ENCODE measurements at places on chromosomes 3 and 15.

DNA sequence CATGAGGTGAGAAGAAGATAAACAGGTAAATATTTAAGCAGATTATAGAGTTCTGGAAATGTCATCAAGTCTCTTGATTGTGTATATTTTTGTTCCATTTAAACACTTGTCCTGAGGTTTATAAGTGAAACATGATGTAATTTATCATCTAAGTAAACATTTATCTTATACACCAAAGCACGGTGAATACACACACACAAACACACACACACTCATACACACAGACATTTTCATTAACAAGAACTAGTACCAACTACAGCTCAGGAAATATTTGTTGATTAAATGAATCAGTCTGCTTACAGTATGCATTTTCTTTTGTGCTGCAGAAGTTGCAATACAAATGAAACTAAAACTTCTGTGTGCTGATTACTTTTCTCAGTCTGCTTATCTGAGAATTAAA is 357.3 kb downstream of the ZBTB20 start:
- no peak for DNase-seq

GRCh38 chr3:149826636-149827035 is 13.6 kb downstream of the RNF13 start:
- no peak for DNase-seq

- no peak for DNase-seq
Observed at GRCh38 chr3:138799822-138800221, 34.9 kb downstream of the PIK3CB start.

GRCh38 chr15:55775316-55775715 is 32.4 kb upstream of the PRTG start:
- DNase-seq, result no peak

DNA sequence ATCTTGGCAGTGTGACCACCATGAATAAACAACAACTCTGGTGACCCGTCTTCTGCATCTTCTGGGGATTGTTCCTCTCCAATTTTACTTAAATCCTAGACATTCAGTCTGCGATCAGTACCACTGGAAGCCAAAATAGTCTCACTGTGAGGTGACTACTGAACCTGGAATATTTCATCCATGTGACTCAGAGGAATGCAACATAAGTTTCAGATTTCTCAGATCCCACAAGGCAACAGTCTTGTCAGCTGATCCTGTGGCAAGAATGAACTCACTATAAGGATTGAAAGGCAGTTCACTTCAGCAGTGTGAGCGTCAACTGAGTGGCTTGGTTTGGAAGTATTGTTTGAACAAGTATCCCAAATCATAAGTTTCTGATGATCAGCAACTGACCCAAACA is 13.2 kb downstream of the NSUN3 start:
- no peak for DNase-seq

- DNase-seq, result no peak
Observed at GRCh38 chr15:101398247-101398646, 91.3 kb downstream of the PCSK6 start.

GRCh38 chr3:69948246-69948862 is 51.2 kb upstream of the SAMMSON start:
- no peak for DNase-seq

GRCh38 chr3:12334786-12335185 is 45.9 kb downstream of the PPARG start:
- DNase-seq, result no peak

- DNase-seq, result no peak
Observed at GRCh38 chr3:171660188-171660587, 150.1 kb downstream of the PLD1 start.

DNA sequence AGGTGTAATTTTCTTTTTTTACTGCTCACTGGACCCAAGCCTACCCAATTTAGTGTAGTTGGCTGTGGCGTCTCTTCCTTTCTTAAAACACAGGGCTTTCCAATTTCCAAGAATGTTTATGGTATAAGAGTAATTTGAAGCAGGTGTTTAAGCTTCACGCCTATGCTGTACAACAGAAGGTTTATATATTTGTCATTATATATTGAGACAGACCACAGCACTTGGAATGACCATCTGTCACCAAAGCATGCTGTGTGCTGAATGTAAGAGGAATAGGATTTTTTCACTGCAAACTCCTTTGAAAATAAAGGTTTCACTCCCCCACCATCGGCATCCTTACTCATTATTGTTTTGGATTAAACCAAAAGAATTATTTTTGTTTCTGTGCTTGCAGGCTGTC is 325.7 kb downstream of the OTOL1 start:
- DNase-seq, result no peak

DNA sequence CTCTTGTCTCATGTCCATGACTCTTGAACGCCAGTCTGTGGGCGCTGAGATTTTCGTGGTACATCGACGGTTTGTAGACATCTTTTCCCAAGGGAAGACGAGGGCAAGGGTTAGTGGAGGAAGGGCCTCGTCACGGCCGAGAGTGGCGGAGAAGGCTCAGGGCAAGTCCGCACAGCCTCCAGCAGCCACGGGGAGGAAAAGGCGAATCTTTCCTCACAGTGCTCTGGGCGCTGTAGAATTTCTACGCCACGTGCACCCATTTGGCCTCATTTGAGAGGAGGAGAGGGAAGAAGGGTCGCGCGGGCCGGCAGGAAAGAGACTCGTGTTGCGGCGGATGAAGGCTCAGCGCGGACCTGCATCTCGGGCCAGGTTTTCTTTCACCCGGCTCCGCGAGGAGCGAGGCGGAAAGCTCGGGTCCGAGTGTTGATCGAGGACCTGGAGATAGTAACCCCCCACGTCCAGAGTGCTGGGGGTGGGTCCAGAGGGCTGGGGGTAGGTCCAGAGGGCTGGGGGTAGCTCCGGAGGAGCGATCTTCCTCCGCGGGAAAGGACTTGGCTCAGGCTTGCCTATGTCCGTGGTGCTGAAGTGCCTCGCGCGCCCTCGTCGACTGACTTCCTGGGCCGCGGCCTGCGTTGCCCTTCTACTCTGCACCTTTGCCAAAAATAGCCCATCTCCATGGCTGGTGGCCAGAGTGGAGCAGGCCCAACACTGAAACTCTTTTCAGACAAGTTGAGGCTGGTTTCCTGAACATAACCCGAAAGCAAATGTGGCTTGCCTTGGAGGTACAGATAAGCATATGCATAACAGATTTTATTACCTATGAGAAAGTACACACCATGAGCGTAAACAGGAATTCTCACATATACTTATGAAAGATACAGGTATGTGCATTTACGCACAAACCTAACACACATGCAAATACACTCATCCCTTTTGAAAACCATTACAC is 1.1 kb downstream of the SLC35G2 start:
- DNase-seq, result peak; percentile 67

- no peak for DNase-seq
Observed at GRCh38 chr15:65105038-65105437, 10.0 kb downstream of the UBAP1L start.

- DNase-seq, result no peak
Observed at GRCh38 chr3:106403371-106404145, 534.7 kb upstream of the CBLB start.

GRCh38 chr3:26838026-26838425 is 215.5 kb downstream of the LRRC3B start:
- no peak for DNase-seq

- no peak for DNase-seq
Observed at GRCh38 chr15:61530769-61531168, 301.7 kb upstream of the RORA start.

GRCh38 chr3:126364130-126364695 is 7.0 kb upstream of the KLF15 start:
- no peak for DNase-seq

DNA sequence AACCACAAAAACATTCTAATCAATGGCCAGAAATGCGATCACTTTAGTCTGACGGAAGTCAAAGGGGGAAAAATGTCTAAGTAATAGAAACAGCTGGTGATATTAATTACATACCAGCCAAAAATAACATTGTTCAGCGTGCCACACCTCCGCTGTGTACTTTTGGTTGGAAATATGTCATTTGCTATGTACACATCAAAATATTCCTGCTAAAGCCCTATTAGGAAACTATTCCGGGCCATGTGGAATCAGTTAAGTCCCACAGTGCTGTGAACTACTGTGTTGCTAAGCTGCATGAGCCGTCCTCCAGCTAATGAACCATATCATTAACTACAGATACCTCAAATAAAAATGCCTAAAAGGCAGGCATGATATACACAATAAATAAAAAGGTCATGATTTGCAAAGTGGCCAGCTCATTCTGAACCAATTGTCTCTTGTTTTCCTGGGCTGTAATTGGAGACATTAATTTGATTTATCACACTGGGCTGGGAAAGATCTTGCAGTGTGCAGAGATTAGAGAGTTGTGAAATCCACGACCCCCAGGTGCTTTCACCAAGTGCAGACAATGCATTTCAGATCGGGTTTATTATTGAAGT is 200.5 kb upstream of the LRTM1 start:
- no peak for DNase-seq

- no peak for DNase-seq
Observed at GRCh38 chr15:45091161-45091560, 22.8 kb downstream of the DUOX2 start.

DNA sequence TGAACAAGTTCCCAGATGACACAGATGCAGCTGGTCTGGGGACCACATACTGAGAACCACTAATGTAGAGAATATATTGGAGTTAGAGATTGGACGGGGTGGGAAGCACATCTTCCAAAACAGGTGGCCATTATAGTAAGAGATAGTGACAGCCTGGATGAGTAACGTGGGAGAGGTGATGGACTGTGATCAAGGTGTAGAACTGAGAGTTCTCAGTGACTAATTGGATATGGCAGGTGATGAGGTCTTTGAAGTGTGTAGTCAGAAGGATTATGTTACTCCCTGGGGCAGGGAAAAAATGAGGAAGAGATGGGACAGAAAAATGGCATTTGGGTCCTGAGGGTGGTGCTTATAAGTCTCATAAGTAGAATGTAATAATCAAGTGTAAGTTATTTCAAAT is 66.6 kb downstream of the KCNMB2 start:
- DNase-seq, result no peak

- peak; percentile 79 for DNase-seq
Observed at GRCh38 chr3:66822186-66823008, 175.7 kb upstream of the KBTBD8 start.

DNA sequence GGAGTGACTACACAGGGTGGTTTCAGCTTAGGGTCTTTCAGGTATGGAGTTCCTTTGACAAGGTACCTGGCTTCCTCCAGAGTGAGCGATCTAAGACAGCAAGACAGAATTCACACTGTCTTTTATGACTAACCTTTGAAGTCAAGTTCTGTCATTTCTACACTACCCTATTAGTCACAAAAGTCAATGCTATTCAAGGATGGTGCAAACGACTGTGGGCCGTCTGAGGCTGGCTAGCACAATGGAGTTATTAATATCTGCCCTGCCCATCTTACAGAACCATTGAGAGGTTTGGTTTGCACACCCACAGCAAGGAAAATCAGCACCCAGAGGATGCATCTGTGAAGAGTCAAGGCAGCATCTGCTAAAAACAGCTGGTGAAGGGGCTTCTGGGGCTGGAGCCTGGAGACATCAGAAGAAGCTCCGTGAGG is 62.9 kb upstream of the XCR1 start:
- no peak for DNase-seq

DNA sequence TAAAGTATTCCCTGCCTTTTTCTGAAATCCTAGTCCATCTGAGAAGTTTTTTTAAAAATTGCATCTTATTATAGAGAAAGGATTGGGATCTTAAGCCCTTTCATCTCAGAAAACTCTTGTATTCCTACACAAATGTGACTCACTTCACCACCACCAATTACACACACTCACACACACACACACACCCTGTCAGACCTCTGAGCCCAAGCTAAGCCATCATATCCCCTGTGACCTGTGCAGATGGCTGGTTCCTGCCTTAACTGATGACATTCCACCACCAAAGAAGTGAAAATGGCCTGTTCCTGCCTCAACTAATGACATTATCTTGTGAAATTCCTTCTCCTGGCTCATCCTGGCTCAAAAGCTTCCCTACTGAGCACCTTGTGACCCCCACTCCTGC is 1181.9 kb downstream of the ROBO2 start:
- no peak for DNase-seq

GRCh38 chr3:127955728-127956127 is 40.7 kb downstream of the KBTBD12 start:
- no peak for DNase-seq

- no peak for DNase-seq
Observed at GRCh38 chr3:114873591-114873990, 273.5 kb downstream of the ZBTB20 start.

DNA sequence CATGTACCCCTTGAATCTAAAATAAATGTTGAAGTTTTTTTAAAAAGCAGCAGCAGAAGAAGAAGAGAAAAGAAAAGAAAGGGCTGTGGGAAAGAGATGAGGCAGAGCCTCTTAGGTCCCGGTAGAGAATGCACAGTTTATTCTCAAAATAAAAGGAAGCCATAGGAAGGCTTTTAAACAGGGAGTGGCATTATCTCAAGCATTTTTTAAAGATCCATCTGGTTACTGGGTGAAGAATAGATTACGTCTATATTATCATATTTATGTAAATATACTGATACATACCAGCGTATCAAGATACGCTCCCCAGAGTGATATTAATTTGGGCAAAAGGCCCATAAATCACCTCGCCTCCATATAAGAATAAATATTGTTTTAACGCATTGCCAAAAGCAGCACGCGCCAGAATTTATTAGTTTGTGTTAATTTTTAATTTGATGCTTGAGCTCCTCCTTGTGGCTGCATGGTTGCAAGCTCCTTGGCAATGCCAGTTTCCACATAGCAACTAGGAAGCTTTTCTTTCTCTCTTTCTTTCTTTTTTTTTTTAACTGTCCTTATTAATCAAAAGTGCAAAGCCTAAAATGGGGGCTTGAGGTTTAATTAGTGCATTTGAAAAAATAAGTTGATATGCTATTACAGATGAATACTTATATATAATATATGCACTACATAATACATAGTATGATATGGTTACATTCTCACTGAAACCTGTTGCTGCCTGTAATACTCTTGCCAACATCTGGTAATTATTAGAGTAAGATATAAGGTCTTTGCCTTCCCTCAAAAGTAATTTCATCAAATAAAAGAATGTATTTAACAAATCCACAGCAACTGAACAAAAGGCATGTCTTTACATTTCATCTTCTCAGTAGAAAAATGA is 242.8 kb upstream of the UBE2E2 start:
- no peak for DNase-seq

- no peak for DNase-seq
Observed at GRCh38 chr3:60555686-60556354, 695.4 kb downstream of the FHIT start.

DNA sequence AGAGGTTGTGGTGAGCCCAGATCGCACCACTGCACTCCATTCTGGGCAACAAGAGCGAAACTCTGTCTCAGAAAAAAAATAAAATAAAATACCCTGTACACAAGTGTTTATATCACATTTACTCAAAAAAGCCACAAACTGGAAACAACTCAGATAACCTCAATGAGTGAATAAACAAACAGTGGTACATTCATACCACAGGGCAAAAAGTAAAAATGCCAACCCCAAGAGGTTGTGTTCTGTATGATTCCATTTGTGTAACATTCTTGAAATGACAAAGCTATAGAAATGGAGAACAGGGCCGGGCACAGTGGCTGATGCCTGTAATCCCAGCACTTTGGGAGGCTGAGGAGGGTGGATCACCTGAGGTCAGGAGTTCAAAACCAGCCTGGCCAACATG is 12.9 kb downstream of the EDC3 start:
- DNase-seq, result no peak

GRCh38 chr3:117734496-117734895 is 1024.9 kb downstream of the TUSC7 start:
- DNase-seq, result no peak

- DNase-seq, result no peak
Observed at GRCh38 chr3:79986338-79986737, 218.5 kb upstream of the ROBO1 start.

- no peak for DNase-seq
Observed at GRCh38 chr15:67865331-67865730, 25.5 kb upstream of the RNU6-1 start.
